Suppressor macrophage treated with lipopolysaccharide for 1 hour (primary cell): ENCODE measurements at places on chromosomes 7 and 10.

- no peak for DNase-seq
Measured at GRCh38 chr7:25303281-25304181, 75.2 kb upstream of the NPVF start.

DNA sequence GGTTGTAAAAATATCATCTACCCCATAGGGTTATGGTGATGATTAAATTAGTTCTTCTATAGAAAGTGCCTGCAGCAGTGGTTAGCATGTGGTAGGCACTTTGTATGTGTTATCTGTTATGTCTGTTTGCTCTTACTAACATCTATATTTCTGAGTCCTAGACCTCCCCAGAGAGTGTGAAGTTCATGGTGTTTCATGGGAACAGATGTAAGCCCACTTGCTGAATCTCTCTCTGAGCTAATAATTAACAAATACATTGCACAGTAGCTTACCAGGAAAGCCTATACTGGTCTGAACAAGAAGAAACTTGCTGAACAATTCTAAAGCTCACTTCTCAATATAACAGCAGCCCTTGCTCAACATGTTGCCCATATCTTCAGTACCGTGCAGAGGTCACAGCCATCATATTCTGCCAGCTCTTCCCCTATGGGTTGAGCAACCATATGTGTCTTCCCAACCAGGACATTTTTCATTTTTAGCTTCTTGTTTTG lies 100.1 kb downstream of the NPSR1 start:
- no peak for DNase-seq

- DNase-seq = no peak
Measured at GRCh38 chr10:29761916-29762315, 127.1 kb upstream of the SVIL start.

DNA sequence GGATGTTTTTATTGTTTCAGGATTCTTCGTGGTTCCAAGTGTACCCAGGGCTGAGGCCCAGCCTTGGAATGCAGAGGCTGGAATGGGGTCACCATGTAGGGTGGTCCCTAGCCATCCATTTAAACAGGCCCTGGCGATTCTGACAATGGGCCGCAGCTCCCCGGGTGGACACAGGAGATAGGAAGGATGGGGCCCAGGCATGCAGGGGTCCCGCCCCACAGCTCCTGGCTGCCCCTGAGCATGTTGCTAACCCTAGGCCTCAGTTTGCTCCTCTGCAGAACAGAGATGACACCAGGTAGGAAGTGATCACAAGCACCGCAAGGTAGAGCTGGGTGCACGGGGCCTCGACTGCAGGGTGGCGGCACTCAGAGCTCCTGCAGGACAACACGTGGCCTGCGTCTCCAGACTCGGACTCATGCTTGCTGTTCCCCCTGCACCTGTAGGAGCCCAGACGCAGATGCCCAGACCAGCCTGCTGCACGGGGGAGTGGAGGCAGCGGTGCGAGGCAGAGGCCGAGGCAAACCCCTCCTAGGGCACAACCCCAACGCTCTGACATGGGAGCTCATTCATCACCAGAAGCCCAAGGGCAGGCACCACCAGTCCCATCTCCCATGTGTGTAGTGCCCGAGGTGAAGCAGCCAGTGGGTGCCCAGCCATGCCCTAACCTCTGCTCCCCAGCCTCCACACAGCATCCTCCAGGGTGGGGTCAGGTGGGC lies 25.5 kb downstream of the VIPR2 start:
- no peak for DNase-seq

- no peak for DNase-seq
Measured at GRCh38 chr7:50367100-50367499, 62.6 kb downstream of the IKZF1 start.

DNA sequence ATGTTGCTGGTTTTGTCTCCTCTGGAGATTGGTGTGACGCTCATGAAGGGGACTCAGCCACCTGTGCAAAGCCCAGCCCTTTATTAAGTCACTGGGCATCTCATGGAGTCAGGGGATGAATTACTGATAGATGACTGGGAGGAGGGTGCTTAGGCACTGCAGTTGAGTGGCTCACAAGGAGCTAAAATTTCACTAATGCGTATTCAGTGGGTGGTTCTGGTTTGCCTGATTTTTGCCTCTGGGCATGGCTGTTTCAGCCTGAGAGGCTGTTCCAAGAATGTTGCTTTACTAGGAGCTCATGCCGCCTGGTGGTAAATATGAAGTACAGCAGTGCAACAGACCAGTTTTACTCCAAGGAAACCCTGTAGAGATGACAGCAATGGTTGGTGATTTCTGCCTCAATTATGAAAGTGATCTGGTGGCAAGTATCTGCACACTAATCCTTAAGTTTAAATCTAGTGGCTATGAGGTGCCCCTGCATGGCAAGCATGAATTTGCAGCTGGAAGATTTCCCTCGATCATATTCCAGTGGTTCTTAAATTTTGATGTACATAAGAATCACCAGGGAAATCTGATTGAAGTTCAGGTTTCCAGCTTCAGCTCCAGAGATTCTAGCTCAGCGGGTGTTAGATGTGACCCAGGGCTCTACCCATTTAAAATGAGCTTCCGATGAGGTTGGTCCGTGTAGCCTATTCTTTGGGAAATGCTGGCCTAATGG lies 19.9 kb downstream of the ACTA2 start:
- peak; percentile 82 for DNase-seq

GRCh38 chr7:92750447-92750839 lies 85.9 kb downstream of the CDK6 start:
- no peak for DNase-seq

DNA sequence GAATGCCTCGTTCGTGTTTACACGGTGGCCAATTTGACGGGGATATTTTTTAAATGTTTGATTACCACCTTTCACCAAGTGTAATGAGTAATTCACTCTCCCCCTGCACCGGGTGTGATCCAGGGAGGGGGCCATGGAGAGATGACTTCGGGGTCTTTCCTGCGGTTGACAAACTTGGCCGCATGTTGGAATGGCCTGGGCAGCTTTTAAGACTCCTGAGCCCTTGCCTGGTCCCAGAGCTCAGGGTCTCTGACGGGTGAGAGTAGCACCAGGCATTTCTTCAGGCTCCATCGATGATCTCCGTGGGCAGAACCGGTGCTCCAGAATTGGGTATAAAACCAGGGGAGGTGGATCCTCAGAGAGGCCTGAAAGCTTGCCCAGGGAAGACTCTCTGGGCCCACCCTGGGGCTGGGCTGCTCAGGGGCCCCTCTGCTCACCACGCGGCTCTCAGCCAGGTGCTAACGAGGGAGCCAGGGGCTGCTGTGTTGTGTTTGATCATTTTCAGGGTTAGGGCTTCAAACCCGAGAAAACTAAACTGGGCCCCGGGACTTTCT lies 882 bp downstream of the ZNF282 start:
- DNase-seq = no peak

DNA sequence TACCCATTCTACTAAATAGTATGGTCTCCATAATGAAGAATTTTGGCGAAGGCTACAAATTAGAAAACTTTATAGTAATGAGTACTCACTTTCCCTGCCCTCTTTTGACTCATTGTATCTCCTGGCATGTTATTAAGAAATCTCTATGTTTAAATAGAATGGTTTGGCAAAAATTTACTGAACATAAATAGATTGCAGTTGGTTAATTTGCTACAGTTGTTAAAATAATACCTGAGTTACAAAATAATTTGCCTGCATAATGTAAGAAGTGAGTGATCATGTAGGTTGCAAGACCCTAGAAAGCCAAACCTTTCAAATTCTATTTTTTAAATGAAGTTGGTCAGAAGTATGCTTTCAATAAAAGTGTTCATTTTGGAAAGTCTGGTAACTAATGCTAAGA lies 176.8 kb upstream of the AHR start:
- DNase-seq = no peak

- no peak for DNase-seq
Measured at GRCh38 chr10:102408131-102408727, 10.4 kb downstream of the PSD start.

- no peak for DNase-seq
Measured at GRCh38 chr10:11517150-11517549, 94.3 kb downstream of the USP6NL start.

DNA sequence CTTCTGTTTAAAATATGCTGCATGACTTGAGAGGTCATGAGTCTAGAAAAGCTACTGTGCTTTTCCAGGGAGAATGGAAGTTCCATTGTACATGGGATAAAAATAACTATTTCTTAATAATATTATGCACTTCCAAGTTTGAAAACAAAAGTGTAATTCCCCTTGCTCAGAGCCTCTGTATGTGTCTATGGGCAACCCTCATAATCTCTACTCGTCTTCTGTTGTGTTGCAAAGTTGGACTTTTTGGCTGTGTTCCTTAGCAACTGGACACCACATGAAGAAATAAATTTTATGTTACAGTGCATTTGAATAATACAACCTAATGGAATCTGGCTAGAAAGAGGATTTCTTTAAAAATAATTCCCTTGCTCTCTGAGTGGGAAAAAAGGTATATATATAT lies 242.6 kb downstream of the TWIST1 start:
- peak; percentile 49 for DNase-seq

- DNase-seq = peak; percentile 84
Measured at GRCh38 chr10:102796407-102797176, 40.6 kb downstream of the CYP17A1 start.

DNA sequence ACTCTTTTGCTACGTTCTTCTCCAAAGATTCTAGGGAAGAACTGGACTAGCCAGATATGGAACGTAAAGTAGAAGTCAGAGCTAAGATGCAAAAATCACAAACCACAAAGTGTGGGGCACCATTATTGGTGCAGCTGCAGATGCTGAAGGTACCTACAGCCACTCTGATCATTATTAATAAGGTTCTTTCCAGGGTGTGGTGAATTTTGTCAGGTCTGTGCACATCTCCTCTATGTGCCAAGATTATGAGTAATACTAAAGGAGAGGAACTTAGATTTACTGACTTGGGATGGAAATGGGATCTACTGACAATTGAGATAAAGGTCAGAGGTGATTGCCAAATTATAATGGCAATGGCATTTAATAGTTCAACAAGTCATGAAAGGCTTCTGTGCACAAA lies 148.2 kb downstream of the RAPGEF5 start:
- DNase-seq = no peak

DNA sequence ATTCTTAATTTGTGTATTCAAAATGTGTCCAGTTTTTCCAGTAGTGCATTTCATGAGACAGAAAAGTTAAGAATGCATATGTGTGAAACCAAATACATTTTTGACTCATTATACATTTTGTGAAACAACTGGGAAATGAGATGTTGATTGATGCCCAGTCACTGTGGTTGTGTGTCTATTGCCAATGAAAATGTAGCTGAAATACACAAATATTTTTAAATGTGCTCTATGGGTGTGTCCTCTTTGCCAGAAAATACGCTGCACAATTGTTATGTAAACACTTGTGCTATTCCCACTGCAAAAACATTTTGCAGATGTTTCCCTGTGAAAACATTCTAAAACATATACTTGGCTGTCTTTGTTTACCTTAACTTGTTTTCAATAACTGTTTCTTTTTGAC lies 395.2 kb downstream of the TFEC start:
- no peak for DNase-seq

GRCh38 chr7:71780282-71780681 lies 631.9 kb downstream of the CALN1 start:
- no peak for DNase-seq

DNA sequence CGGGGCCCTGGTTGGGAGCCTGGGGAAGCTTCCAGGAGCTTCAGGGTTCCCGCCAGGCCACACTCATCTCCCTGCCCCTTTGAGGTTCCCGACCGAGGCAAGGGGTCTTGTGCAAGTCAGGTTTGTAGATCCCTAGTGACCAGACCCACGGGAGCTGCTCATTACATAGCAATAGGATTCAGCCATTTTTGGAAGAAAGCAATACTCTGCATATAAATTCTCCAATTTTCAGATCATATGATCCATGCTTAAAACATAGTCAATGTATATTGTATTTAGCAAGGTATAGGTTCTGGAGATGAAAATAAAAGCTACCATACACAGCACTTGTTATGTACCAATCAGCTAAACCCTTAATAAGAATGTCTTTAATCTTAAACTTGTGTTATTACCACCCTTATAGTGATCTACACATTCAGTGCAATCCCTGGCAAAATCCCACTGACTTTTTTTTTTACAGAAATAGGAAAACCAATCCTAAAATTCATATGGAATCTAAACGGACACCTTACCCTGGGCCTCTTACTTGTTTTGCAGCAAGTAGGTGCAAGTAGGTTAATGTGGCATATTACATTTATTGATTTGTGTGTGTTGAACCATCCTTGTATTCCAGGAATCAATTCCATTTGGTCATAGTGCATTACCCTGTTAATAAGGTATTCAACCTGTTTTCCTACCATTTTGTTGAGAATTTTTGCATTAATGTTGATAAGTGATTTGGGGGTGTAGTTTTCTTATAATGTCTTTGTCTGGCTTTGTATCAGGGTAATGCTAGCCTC lies 13.8 kb upstream of the FKBP9 start:
- DNase-seq = no peak

DNA sequence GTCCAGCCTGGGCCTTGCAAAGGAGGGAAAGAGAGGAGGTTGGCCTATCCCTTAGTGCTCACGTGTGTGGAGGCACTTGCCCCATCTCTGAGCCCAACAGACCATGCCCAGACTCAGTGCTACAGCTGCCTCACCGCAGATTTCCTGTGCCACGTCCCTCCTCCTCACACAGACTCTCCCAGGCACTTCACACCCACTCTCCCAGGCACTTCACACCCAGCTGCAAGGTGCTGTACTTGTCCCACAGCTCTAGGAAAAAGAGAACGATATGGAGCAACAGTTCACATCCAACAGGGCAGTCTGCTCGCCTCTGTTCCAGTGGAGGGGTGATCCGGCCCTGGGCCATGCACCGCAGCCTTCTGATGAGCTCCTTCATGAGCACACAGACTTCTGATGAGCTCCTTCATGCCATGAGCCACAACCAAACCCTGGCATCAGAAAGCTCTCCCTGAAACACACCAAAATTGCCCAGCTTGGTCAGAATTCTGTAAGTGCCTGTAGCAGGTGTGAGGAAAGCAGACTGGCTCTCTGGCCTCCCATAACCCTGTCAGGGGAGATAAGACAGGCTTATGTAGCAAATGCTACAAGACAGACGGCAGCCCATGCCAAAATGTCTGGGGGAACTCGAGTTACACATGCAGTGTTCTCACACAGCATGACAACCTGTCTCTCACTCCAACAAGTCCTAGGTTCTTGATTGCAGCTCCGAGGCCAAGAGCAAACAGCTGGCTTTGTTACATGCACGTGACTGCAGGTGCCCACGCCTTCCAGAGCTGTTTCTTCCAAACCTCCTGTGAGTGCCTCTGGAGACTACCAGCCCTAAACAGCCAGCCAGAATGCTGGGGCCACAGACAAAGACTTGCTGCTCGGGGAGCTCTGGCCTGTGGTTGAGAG lies 348.5 kb downstream of the GRID1 start:
- no peak for DNase-seq

GRCh38 chr7:77831481-77831880 lies 32.9 kb downstream of the PHTF2 start:
- no peak for DNase-seq

DNA sequence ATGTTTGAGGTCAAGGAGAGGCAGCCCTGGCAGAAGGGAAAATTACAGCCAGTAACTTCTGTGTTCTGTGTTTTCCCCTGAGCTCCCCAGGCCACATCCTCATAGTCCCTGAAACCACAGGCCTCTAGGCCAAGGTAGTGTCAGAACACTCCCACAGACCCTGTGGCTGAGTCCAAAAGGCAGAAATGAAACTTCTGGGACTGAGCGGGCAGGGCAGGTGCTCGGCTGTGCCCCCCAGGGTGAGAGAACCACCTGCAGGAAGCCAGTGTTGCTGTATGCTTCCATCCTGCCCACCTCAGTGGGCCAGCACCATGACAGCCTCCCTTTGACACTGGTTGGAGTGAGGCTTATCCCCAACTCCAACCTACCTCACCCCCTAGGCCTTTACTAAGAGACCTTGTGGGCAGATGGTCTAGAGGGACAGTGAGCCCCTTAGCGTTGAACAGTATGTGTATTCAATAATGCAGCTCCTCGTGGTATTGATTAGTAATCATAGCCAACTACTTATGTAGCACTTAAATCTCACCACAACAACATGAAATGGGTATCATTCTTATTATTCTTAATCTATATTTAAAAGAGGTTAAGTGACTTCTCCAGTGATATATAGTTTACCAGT lies 30.3 kb downstream of the PIK3CG start:
- DNase-seq = peak; percentile 65
